ENCODE measurements at places on chromosomes 1 and 21.

DNA sequence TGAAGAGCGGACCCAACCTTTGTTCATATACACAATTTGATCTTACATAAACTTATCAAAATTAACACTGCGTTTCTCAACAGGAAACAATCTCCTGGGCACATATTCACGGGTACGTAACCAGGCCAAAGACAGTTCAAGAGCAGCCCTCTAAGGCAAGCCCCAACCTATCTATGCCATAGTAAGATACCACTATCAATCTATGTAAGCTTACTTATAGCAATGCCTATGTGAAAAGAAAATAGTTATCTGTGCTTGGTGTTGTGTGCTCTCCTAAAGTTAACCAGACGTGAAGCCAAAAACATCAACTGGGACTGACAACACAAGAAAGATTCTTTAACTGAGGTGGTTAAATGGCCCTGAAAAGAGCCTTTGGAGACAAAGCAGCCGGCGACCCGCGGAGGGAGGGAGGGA, 49.4 kb upstream of the BOLA1 start:
- no peak for DNase-seq

- DNase-seq = peak; percentile 15
Observed at GRCh38 chr1:73909043-73909562, 288.9 kb downstream of the LRRIQ3 start.

GRCh38 chr21:38721055-38721454, 84.7 kb upstream of the ETS2 start:
- DNase-seq = no peak

- peak; percentile 76 for DNase-seq
Observed at GRCh38 chr1:109214695-109215623, 1.2 kb downstream of the SARS1 start.
